Stimulated activated CD8-positive, alpha-beta memory T cell treated with anti-CD3 and anti-CD28 coated beads, Interleukin-4, amount 100 ng/mL, for 1 hour (primary cell): ENCODE measurements at places on chromosomes 7 and 10.

GRCh38 chr10:116743266-116744064 is 1.1 kb upstream of the HSPA12A start:
- no peak for DNase-seq

GRCh38 chr10:67771200-67771599 is 66.8 kb downstream of the DNAJC12 start:
- DNase-seq: no peak

DNA sequence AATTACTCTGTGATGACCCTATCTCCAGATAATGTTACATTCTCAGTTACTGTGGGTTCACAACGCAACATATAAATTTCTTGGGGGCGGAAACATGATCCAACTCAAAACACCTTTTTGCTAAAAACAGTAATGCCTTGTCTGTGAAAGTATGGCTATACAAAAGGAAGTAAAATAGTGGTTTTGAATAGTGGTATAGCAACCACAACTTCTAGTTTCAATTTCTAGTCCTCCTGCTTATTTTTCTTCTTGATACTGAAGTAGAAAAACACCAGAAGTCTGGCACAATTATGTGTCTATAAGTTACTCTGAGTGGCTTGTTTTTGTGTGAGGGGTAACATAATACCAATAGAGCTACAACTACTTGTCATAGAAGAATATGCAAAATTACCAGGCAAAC is 21.5 kb upstream of the ZNF800 start:
- no peak for DNase-seq

DNA sequence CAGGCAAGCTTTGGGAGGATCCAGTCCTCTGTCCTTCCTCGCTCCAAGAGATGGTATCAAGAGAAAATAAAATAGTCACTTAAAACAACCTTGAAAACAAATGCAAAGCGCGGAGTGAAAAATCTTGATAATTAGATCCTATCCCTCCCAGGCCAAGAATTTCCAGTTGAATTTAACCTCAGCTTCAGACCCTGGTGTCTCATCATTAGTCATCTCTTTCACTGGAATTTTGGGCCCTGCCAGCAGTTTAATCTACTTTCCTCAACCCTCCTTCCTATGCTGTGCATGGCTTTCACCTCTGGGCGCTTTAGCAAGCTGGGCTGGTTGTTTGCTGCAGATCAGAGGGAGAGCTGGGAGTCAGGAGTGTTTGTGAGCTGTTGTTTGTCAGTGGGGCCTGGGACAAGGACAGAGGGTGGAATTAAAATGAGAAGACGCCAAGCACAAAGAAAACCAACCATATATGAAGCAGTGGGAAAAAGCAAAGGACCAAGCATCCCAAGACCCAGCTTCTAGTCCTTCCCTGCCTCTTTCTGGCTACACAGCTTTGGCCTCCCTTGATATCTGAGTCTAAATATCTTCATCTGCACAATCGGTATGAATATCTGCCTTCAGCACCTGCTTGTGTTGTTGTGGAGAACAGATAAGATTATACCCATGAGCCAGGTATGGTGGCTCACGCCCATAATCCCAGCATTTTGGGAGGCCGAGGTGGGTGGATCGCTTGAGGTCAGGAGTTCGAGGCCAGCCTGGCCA is 13.5 kb downstream of the MYOF start:
- no peak for DNase-seq

DNA sequence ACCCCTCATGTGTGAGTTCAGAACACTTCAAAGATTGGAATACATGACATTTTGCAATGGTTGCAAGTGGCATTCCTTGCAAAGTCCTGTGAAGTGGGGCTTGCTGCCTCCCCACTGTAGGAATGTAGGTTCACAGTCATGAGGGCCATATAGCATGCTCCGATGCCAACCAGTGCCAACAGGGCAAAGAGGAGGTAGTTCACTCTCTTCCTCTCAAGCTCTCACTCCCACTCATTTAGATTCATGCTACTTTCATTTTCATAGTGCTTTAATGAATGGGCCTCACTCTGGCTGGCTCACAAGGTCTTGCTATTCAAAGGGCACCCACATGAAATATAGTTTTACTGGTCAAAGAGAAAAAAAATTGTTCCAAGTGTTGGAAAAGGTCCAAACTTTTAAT is 169.9 kb upstream of the AOAH start:
- DNase-seq: no peak

DNA sequence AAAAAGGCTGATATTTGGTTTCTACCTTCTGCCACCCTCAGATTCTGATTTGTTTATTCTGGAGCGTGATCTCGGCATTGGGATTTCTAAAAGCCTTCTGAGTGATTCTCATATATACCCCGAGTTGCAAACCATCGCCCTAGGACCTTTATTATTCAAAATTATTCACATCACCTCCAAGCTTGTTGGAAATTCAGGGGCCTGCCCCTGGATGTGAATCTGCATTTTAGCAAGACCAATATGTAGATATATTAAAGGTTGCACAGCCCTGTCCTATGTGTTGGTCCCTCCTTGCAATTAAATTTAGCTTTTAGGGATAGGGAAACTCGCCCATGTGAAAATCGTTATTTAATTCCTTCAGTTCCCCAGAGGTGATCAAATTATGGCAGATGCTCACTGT is 9.0 kb upstream of the CHN2 start:
- DNase-seq: no peak

DNA sequence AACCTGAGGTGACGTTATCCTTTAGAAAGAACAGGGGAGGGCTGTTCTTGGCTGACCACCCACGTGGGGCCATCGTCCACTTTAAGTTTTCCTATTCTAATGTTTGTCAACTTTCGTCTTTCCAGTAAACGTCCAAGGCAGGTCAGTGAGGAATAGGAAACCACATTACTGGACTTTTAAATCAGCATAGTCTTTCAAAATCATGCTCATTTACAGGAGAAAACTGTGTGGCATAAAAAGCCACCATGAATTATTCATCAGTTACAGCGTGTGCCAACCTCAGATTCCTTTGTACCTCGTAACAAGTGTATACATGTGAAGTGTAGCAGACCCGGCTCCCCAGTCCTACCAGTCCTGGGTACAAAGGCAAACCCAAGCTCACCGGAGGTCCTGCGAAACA is 25.1 kb upstream of the ABLIM1 start:
- no peak for DNase-seq

GRCh38 chr10:48708144-48708543 is 23.5 kb downstream of the WDFY4 start:
- DNase-seq: no peak

DNA sequence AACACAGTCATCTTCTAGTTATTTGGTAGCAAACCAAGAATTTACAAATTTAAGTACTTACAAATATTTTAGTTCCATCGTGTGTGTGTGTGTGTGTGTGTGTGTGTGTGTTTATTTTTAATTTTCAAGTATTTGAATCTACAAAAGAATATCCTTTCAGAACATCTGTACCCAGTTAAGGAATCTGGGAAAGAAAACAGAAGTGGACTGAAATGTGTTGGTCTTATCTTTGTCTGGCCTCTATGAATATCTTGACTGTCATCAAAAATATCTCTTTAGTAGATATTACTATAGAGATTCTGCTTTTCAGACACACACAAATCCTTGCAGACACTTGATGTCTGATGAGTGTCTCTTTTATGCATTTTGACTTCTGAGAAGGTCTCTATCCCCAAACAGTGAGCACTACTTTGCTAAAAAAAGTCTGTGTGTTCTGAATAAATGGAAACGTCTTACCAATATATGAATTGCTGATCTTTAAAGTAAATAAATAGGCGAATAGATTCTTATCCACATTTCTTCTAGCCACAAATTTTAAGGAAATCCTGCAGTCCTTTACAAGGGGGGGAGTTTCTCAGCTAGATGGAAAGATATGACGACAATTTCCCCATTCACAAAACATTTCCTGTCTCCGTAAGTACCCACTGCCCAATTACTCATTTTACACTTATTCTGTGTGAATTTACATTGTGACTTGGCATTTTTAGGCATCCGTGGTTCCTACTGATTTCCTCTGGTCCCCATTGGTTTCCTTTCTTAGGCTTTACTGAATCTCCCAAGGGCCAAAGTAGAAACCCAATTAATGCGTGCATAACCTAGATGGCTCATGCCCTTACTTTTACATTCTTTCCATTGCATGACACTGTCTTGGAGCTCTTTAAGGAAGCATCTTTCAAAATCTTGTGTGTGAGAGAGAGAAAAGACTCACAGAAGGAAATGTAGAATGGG is 36.0 kb downstream of the NRCAM start:
- no peak for DNase-seq

DNA sequence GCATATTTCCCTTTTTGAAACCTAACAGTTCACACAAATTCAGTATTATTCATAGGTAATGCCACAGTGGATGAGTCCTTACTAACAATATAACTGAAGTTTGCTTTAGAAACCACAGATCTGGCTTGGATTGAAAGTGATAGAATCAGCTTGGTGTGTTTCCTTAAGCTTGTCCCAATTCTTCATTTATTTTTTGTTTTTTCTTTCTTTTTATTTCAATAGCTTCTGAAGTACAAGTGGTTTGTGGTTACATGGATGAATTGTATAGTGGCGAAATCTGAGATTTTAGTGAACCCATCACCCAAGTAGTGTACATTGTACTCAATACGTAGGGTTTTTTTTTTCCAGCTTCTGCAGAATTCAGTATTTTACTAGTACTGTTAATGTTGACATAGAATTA is 518.2 kb upstream of the SEMA3D start:
- DNase-seq: no peak

- DNase-seq: no peak
Measured at GRCh38 chr10:106175760-106176377, 988.6 kb downstream of the SORCS1 start.

GRCh38 chr10:95741807-95742467 is 14.0 kb upstream of the ENTPD1 start:
- DNase-seq: no peak

- no peak for DNase-seq
Measured at GRCh38 chr7:136389933-136390332, 412.8 kb upstream of the MTPN start.

GRCh38 chr10:16436367-16436757 is 448 bp upstream of the PTER start:
- no peak for DNase-seq

DNA sequence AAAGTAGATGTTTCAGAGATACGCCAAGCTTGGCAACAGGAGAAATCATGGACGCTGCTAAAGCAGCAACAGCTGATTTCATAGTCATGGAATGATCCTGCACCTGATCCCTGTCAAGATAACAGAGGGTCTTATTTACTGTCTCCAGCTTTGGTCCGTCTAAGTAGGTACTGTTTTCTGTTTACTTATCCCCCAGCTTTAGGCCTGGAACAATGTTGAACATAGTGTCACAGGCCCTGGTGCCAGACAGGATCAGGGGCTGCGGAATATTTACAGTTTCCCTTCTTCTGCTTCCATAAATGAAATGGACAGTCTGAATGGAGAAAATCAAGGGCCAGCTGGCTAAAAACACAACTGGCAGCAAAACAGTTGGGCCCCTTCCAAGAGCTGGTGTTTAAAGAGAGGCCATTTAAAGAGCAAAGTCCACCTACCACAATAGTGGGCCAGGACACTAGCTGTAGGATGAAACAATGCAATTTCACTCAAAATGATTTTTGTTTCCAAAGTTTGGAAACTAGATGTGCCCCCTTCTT is 2.9 kb downstream of the GPR37 start:
- no peak for DNase-seq

GRCh38 chr10:111934931-111935330 is 248.6 kb downstream of the GPAM start:
- DNase-seq: no peak

- no peak for DNase-seq
Measured at GRCh38 chr7:8251195-8251594, 10.8 kb downstream of the ICA1 start.

DNA sequence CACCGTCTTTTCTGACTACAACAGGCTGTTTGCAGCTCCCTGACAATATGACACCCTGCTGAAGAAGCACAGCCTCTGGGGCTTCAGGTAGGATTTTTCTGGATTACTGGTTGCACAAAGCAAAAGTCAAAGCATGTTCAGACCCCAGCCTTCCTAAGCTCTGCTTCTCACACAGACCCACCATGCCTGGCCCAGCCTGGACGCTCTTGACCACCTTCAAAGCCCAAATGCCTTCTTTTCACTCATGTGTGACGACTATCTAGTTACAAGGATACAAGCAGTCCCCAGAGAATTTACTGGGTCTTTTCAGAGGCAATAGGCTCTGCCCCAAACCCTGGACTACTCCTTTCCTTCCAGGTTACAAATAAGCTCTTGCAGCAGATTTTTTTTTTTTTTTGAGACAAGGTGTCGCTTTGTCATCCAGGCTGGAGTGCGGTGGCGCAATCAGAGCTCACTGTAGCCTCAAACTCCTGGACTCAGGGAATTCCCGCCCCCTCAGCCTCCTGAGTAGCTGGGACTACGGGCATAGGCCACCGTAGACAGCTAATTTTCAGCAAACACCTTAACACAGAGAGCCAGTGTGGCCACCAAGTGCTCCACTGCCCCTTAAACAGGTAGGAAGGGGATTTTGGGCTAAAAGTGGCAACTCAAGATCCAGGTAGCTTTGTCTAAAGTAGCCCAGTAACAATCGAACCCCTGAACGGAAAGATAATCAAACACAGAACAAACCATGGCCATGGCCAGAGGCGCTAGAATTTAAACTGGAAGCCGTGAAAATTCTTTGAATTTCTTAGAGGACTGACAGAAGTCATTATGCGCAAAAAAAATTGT is 16.2 kb downstream of the SVIL start:
- no peak for DNase-seq

- no peak for DNase-seq
Measured at GRCh38 chr7:7119729-7120128, 62.6 kb upstream of the C1GALT1 start.

- DNase-seq: no peak
Measured at GRCh38 chr7:137544453-137545058, 201.0 kb upstream of the PTN start.

GRCh38 chr10:91512458-91512857 is 102.3 kb downstream of the HECTD2 start:
- DNase-seq: no peak

- DNase-seq: no peak
Measured at GRCh38 chr10:83542774-83543411, 596.4 kb upstream of the GHITM start.

- DNase-seq: no peak
Measured at GRCh38 chr10:1043532-1043995, 5.4 kb downstream of the IDI1 start.

- DNase-seq: no peak
Measured at GRCh38 chr7:37196676-37197075, 252.0 kb downstream of the ELMO1 start.

DNA sequence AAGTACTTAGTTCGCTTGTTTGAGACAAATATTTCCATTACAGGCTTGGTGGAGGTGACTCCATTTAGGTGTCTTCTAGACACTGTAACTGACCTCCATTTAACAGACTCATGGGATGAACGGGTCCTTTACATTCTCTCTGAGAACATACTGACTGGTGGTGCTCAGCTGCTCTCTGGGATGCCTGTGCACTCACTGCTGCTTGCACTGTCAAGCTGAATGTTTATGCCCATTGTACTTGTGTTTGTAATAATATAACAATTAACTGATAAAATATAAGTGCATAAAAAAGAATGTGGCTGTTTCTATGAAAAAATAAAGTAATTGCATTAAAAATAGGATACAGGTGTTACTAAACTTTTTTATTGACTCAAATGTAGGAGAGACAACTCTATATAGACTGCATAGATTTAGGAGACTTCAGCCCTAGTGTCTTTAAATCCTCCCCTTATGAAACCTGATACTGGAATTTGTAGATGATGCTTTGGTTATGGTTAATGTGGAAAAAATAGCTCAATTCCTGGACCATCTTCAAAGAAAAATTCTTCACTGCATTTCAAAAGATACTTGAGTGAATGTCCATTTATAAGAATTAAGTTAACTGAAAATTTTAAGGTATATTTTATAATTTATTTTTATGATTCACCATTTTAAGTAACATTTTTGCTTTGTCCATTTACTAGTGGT is 85.4 kb downstream of the CDK14 start:
- DNase-seq: no peak
